Cortex of kidney (tissue), 1 donor: ENCODE measurements at places on chromosomes 3 and 15.

GRCh38 chr3:53801319-53801718 lies 44.9 kb downstream of the CHDH start:
- no peak for DNase-seq

DNA sequence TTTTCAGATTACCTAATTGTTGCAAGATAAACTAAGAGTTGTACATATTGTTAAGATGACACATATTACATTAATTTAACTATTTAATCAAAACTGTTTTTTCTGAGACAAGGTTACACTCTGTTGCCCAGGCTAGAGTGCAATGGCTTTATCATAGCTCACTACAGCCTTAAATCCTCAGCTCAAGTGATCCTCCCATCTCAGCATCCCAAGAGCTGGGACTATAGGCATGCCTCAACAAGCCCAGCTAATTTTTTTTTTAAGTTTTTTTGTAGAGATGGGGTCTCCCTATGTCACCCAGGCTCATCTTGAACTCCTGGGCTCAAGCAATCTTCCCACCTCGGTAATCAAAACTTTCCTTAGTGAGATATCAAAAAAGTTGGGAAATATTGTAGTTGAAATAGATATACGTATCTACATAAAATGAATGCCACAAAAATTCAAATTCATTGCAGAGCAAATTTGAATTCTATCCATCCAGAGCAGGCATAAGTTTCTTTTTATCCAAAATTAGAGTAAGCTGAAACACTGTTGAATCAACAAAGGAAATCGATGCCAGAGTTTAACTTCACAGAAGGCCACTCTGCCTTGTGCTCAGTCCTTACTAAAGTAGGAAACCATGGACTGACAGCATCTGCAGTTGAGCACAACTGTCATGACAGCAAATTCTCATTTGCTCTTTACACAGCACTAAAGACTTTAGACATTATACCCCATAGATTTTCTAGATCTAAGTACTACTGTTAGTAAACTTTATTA lies 15.5 kb downstream of the ATOSA start:
- no peak for DNase-seq

DNA sequence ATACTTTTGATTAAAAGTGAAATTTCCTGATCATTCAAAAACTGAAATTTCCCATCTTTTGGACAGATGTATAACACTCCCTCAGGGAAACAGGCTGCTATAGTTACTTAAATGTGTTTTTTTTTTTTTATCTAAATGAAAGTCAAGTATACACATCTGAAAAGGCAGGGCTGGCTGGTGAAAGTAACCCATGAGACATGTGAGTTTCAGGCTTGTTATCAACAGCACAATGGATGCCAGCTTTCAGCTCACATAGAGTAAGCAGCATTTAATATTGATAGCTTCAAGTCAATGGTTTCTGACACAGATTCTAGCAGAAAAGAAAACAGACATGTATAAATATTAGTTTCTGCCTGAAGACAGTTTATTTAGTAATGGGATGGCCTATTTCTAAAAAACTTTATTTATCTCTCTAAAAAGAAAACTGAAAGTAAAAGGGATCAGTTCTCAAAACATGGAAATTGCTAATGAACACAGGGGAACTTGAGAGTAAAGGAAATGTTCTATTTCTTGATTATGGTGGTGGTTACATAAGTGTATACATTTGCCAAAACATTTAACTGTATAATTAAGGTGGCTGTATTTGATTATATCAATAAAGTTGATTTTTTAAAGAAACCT lies 89.7 kb upstream of the CMC1 start:
- DNase-seq = no peak

GRCh38 chr3:47622671-47623461 lies 44.2 kb upstream of the CSPG5 start:
- DNase-seq = no peak

DNA sequence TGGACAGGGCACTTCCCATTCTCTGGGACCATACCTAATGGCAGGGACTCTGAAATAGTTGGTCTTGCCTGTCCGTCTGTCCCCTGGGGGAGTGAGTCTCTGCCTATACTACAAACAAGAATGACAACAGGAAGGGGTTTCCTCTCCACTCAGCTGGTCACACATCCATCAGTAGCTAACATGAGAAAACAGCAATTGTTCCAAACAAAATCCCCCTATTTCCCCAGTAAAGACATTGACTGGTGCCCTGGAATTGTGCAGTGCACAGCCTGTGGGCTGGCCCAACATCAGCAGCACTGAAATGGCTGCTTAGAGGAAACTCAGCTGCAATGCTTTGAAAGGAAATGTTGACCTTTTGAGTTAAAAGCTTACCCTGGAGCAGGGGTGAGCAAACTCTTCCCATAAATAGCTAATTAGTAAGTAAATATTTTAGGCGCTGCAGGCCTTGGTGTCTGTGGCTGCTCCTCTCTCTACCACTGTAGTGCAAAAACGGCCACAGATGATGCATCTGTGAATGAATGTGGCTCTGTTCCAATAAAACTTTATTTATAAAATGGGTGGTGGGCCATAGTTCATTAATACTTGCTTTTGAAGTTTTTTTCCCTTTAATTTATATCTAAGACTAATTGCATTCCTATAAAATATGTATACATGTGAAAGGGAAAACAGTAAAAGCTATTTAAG lies 174.3 kb downstream of the KLF13 start:
- DNase-seq = no peak

DNA sequence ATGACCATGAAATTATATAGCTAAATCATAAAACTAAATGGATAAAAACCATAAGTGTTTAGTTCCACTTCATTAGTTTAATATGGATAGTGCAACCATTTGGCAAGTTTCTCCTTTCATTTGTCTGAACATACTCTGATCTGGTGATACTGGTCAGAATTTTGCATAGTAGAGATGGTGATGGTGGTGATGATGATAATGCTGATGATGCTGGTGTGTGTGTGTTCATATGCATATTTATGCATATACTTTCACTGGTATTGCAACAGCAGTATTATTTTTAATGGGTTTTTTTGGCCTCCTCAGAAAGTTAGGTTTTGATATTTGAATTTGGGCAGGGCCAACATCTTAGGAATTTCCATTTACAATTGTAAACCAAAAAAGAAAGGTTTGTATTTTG lies 76.4 kb downstream of the SLMAP start:
- no peak for DNase-seq

DNA sequence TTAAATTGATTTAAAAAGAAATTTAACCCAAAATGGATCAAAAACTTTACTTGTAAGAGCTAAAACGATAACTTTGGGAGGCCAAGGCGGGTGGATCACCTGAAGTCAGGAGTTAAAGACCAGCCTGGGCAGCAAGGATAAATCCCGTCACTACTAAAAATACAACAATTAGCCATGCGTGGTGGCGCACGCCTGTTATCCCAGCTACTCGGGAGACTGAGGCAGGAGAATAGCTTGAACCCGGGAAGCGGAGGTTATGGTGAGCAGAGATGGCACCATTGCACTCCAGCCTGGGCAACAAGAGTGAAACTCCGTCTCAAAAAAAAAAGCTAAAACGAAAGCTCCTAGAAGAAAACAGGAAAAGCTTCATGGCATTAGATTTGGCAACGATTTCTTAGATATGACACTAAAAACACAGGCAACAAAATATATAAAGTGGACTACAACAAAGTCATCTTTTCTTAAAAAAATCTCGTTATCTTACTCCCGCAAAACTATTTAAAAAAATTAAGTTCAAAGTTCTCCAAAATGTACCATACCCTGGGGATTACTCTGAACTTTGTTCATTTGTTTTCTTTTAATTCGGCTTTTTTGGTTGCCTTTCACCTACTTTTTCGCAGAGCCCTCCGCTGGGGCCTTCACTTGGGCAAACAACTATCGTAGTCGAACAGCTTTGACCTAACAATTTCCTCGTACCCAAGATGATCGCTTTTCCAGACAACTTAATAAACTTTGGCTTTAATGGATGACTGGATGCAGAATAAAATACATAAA lies 2.9 kb downstream of the HDDC3 start:
- DNase-seq = no peak

DNA sequence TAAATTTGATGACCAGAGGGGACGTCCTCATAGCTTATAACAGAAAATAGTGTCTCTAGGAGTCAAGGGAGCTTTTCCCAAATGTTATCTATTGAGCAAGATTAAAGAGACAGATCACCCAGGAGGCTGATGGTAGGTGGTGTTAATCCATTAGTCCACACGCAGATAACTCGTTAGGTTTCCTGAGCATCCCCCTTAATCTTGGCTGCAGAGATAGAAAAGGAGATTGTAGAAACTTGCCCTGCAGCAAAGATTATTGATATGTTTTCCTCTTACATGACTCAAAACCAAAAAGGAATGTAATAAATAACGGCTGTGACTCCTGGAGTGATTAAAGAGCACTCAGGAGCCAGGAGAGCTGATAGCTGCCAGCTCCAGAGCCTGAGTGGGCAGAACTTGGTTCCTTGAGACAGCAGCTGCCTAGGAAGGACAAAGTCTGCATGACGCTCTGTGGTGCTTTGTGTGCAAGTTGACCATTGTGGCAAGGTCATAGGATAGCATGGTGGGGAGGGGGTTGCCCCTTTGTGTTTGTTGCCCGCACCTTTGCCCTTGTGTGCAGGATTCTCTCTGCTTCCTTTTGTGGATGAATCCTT lies 234.8 kb downstream of the PTPRG start:
- no peak for DNase-seq

GRCh38 chr3:103308921-103309320 lies 874.1 kb downstream of the ZPLD1 start:
- no peak for DNase-seq

DNA sequence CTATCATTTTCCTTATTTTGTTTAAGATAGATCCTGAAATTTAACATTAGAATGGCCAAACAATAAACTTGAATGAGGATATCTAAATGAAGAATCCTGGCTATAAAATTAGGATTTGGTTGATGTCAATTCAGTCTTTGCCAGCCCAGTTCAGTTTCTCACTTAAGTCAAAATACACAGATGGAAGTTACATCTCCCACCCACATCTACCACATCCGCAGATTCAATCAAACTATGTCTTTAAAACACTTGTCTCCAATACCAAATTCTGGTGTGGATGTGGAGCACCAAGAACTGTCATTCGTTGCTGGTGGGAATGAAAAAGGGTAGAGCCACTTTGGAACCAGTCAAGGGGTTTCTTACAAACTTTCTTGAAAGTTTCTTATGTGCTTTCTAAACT lies 18.2 kb downstream of the CBLB start:
- DNase-seq = no peak

DNA sequence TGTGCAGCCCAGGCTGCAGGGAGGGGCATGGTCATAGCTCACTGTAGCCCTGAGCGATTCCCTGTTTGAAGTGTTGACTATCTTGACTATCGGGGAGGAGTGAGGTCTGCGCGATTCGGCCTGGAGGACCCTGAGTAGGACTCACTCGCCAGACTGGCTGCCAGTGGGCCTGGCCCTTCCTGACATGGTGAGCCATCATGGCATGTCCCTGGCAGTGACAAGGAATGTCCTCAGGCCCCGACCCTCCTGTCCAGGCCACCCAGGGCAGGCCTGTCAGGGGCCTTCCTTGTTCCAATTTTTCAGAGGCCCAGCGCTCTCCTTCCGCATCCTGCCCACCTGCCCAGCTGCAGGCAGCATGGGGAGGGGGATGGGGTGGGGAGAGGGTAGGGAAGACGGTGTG lies 5.2 kb upstream of the OCA2 start:
- DNase-seq = no peak

- no peak for DNase-seq
Measured at GRCh38 chr15:37756407-37756806, 178.0 kb upstream of the TMCO5A start.

- no peak for DNase-seq
Measured at GRCh38 chr3:133477487-133477886, 77.6 kb downstream of the BFSP2 start.

DNA sequence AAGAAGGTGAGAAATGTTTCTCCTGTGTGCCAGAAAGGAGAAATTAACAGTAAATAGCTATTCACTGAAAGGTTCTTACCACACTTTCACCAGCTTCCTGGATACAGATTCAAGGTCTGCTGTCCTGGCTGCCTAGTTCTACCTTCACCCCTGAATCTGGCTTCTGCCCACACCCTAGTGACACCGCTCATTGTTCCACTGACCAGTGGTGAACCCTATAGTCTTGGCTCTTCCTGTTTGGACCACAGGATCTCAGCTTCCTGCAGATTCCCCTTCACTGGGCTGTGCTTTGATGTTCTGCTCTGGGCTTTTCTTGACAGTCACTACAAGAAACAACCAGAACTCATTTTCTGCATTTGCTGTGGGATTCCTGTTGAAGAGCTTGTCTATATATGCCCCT lies 250.0 kb downstream of the XXYLT1 start:
- DNase-seq = no peak

- DNase-seq = no peak
Measured at GRCh38 chr15:36994790-36995189, 105.6 kb downstream of the MEIS2 start.

GRCh38 chr3:172103724-172104123 lies 64.3 kb downstream of the FNDC3B start:
- no peak for DNase-seq

- DNase-seq = no peak
Measured at GRCh38 chr3:166110102-166110501, 272.9 kb upstream of the BCHE start.

GRCh38 chr15:78207110-78207458 lies 27.3 kb downstream of the ACSBG1 start:
- no peak for DNase-seq

GRCh38 chr3:144010371-144010770 lies 38.7 kb downstream of the DIPK2A start:
- DNase-seq = no peak

DNA sequence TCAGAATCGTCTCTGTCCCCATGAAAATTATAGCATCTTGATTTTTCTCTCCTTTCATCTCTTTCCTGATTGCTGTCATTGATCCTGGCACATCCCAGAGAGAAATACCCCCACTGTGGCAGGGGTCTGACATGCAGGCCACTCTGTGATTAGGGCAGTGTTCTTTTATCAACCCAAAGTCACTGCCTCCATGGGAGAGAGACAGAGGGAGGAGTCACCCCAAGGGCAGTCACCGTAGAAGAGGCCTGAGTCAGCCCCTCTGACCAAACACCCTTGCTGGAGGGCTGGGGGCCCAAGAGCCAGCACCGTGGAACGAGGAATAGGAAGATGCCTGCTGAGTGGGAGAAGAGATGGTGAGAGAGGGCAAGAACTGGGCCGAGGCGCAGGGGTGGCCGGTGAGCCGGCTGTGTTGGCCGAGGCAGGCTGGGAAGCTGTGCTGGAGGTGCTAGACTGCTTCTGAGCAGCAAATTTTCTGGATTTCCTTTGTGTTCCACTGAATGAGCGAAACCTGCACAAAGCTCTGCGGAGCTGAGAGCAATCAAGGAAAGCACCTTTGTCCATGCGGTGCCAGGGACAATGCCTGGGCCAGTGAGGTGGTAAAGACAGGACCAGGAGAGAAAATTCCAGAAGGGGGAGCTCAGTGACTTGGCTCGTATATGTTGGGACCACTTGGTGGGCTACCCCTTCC lies 103.8 kb downstream of the ADCY5 start:
- DNase-seq = no peak

- no peak for DNase-seq
Measured at GRCh38 chr3:143563786-143564185, 284.5 kb downstream of the SLC9A9 start.

- no peak for DNase-seq
Measured at GRCh38 chr3:142251951-142252350, 26.6 kb upstream of the GK5 start.

GRCh38 chr3:71714595-71714994 lies 10.6 kb downstream of the EIF4E3 start:
- no peak for DNase-seq
